Large intestine (tissue), 12 donors: ENCODE measurements at places on chromosomes 5 and 9.

DNA sequence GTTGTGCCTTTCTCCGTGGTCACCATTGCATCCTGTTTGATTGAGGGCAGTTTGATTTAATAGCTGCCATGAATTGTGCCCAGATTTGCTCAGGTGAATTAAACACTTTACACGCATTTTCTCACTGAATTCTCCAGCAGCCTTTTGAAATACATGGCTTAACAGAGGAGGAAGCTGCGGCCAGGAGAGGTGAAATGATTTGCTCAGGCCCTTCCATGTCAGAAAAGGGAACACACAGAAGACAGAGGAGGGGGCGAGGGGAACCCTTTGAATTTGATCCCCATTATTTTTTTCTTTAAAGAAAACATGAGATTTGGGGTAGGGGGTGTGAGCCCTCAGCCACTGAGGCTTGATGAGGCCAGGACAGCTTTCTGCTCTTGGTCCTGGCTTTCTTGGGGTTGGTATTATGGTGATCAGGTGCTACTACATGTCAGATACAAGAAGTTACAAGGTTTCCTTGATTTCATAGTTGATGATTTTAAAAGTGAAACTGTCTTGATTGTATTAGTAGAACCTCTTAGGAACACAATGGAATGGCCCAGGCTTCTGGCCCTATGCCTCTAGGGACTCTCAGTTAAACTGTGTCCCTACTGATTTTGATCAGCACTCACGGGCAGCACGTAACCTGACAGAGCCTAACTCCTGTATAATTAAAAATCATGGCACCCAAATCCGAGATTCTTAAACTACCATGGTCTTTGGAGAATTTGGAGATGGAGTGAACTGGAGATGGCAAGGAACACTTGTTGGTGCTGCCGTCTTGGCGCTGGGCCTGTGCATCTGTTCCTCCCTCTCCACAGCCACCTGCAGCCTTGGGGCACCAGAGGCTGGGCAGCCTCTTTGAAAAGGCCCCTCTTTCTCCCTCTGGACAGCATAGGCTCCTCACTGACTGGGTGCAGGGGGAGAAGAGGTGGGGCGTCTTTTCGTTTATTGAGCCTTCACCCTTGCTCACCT is 107.9 kb downstream of the TRIO start:
- no peak for DNase-seq

DNA sequence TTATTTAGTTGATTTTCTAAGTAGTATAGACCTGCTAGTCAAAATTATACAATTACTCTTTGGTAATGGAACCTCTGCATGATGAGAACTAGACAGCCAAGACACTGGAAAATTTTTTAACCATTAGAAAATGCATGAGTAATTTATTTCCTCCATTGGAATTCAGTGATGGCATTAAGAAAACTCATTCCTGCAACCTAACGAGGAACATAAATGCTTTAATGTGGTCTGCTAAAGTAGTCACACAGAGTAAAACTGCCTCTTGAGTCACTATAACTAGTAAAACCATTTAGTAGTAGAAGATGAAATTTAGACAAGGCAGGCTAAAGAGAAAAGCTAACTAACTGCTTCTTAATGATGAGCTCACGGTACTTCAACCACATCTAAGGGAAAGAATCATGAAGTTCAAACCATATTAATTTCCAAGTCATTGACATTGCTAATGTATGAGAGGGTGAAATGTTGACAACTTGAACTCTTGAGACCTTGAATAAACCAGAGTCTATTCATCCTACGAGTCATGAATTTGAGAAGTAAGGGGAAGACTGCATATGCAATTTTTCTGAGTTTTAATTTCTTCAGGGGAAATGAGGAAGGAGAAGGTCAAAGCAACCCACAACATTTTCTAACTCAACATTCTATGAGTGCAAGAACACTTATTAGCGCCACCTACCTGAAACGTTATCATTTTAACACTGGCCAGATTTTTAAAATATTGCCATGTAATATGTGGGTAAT is 74.4 kb downstream of the GLIS3 start:
- no peak for DNase-seq

DNA sequence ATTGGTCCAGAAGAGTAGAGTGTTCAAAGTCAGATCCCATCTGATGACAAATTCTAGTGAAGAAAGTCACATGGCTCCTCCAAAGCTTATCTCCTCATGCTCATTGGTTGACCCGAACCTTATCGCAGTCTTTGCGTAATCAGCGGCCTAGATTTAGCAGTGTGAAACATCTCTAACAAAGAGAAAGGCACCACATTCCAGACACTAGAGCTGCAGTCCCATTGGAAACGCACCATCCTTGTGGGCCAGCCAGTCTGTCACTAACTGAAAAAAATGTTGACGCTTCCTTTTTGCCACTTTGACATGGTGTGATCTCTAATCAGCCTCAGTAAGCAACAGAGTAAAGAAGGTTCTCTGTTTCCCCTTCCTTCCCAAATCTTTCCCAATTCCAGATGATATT is 458.0 kb upstream of the WWC1 start:
- DNase-seq: no peak

DNA sequence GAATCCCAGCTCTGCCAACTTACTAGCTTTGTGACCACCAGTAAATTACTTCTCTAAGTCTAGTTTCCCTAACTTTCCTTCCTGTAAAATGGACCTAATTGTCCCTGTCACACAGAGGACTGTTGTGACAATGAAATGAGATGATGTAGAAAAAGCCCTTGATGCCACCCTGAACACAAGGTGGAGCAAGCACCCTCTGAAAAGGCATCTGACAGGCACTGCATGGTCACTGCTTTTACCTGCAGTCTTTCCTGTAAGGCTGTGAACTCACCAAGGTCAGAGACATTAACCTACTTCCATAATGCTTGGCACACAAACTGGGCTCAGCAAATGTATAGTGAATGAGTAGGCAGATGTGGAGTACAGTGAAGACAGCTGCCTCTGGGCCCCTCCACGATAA is 6.1 kb downstream of the SLC31A2 start:
- DNase-seq: no peak

DNA sequence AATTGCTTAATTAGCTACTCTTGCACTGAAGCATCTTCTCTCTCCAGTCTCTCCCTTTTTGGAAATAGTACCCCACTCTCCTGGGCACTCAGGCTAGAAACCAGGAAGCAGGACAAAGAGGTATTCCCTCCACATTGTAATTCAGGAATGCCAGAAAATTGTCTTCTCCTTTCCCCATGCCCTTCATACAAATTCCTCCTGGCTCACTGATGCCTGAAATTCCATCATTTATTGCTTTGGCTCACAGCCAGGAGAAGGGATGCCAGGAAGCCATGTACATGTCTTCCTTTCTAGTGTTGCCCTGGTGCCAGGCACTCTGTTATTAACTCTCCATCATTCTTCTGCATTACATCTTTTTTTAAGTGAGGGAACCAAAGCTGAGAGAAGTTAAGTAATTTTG is 716.5 kb upstream of the C9orf72 start:
- no peak for DNase-seq

DNA sequence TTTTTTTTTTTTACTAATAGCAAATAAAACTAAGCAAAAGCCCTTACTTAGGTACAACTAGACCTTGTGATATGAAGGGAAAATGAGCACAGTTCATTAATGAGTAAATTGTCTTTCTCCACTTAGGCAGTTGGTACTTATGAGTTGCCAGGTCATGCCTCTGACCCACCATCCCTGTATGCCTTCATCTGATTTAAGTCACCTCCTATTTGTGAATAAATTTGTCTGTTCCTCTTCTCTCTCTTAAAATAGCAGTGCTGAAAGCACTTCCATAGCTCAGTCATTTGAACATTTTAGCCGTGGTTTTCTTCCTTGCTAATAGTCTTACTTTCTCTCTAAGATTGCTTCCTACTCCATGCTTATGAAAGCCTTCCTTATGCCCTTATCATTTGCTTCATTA is 61.4 kb downstream of the SLC44A1 start:
- no peak for DNase-seq

DNA sequence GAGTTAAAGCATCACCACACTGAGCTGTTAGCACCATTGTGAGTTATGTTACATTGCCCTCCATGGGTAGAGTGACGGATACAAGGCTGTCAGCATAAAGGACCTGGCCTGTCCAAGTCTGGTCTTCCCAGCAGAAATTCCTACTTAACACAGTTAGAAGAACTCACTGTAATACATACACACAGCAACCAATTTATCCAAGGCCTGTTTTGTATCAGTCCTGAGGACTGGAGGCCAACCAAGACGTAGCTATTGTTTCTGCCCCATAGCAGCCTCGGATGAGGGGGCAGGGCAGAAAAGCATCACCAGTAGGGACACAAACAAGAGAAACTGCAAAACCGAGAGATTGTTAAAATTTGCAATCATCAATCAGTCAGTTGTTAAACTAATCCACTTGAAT is 66.0 kb upstream of the CKMT2 start:
- no peak for DNase-seq

GRCh38 chr5:76084496-76085242 is 1.5 kb downstream of the SV2C start:
- DNase-seq: no peak

DNA sequence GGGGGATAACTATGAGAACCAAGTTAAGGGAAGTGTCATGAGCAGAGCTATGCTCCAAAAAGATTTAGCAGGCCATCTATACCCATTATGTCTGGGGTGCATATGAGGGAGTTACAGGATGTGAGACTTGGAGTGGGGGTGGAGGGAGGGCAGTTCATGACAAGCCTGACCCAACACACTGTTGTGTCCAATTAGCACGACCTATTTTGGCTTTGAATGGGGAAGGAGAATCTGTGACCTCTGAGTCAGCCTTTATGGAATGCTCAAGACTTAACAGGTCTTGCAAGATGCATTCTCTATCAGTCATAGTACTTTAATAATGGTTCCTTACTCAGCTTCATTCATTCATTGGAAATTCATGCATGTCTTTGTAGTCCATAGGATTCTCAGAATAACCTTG is 71.7 kb downstream of the GRIA1 start:
- no peak for DNase-seq
